Epithelial cell of esophagus (primary cell): ENCODE measurements at places on chromosomes 5 and 9.

DNA sequence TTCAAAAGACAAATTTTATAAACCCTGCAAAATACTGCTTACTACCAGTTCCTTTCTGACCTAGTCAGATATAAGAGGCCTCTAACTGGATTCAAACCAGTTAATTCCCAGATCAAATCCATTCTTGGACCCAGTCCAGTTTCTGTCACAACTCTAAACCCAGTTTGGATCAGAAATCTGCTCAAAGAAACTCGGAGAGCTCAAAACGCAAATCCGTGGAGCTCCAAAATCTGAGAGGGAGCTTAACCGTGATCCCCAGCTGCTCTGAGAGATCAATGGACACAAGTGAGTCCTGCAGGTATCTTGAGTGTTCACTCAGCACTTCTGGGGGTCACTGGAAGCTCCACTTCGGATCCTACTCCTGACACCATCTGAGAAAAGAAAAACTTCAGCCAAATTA lies 348.1 kb upstream of the PTGER4 start:
- DNase-seq: no peak

GRCh38 chr5:171585981-171586380 lies 166.5 kb downstream of the FGF18 start:
- no peak for DNase-seq

DNA sequence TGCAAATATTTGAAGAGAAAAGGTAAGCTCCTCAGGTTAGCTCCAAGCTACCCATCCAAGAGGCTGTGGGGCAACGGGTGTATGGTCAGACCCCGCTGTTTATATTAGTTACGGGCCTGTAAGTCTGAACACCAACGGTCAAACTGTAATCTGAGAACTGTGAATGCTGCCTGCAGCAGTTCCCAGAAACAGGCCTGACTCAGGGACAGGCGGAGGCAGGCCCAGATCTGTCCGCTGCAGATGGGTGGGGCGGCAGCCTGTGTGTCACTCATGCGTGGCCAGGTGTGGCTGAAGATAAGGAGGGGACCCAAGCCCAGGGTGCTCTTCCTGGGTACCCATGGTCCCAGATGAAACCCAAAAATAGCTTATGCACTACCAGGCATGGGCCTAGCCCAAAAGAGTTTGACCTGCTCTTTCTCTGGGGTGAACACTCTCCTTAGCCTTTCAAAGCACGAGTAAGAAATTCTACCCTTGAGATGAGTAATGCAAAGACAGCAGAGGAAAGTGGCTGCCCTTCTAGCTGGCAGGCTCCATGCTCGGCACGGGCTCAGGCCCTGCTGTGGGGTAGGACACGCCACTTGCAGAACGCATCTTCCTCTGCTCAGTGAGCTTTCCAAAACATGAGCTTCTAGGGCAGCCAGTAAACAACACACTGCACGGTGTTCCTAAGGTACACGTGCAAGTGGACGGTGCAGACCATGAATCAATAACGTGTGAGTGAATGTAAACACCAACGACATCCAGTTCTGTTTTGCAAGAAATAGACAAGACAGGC lies 9.1 kb downstream of the UBAC1 start:
- DNase-seq: peak; percentile 98

- no peak for DNase-seq
Measured at GRCh38 chr9:111056538-111056937, 18.3 kb upstream of the LPAR1 start.

DNA sequence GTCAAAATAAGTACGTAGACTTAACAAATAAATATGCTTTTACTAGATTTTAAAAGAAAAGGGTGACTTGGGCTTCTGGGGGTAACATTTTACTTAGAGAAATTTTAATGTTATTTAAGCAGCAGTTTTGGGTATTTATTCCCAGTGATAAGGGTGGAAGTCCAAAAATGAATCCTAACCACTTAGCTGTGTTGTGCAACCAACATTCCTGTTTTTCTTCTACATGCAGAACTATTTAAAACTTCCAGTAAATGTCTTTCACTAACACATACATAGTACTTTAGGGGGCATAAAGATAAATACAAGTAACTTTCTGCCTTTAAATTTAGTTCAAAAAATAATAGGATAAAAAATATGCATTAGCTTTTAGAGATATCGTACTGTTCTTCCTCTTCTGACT lies 436.7 kb downstream of the CTNND2 start:
- no peak for DNase-seq

GRCh38 chr9:134347996-134348395 lies 21.7 kb downstream of the RXRA start:
- no peak for DNase-seq

DNA sequence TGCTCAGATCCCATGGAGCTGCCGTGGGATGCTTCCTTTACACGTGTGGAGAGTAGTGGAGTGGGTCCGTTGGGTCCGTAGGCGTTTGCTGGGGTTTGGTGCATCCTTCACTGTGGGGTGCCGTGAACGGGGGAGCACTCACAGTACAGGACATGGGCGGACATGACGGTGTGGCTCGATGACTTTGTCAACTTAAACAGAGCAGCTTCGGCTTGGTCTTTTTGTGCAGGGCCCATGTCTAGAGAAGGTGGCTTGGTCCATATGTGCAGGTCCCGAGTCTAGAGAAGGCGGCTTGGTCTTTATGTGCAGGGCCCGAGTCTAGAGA lies 26.4 kb upstream of the EXOC3 start:
- no peak for DNase-seq

- DNase-seq: peak; percentile 33
Measured at GRCh38 chr5:54862036-54862435, 123.4 kb downstream of the ESM1 start.

- no peak for DNase-seq
Measured at GRCh38 chr9:90822866-90823265, 21.2 kb downstream of the SYK start.
